Vagina (tissue), 2 donors: ENCODE measurements at places on chromosomes 7 and 10. TPM values are rescaled to one million over a fixed set of nuclear protein-coding genes. Genes with fewer than 3 reads are reported as not detected.

Gene PLAU
- 18.2 TPM for total RNA-seq

Gene LFNG
- 36.8 TPM for total RNA-seq

Gene TUBAL3
- not detected for total RNA-seq

Gene WEE2
- total RNA-seq: not detected

Gene FXYD4
- total RNA-seq: not detected

Gene HABP2
- total RNA-seq: not detected

Gene H2BK1
- not detected for total RNA-seq

Gene PLEKHS1
- not detected for total RNA-seq

Gene GRK5
- total RNA-seq: 16.5 TPM

Gene FAM25A
- total RNA-seq: 40.0 TPM

Gene SFRP4
- 56.0 TPM for total RNA-seq

Gene FKBP6
- not detected for total RNA-seq

Gene TMEM60
- 13.5 TPM for total RNA-seq

Gene KDM7A
- total RNA-seq: 24.6 TPM

Gene PAX4
- not detected for total RNA-seq

Gene GSDME
- 11.0 TPM for total RNA-seq

Gene PDK4
- total RNA-seq: 399 TPM

Gene TMEM26
- 0.25 TPM for total RNA-seq

Gene SLC39A12
- total RNA-seq: not detected
